ENCODE measurements at places on chromosomes 7 and 10.
A peak's percentile ranks its signal among the peaks of the same experiment; 100 is the strongest.

- no peaks in the 10 kb centered on the region for H3K36me3 ChIP-seq
- no peak overlapping the region for H3K27ac ChIP-seq
- peaks cover 17% of the 10 kb centered on the region for H3K4me1 ChIP-seq
Observed at GRCh38 chr7:77729574-77730348, 33.5 kb downstream of the RSBN1L start.

DNA sequence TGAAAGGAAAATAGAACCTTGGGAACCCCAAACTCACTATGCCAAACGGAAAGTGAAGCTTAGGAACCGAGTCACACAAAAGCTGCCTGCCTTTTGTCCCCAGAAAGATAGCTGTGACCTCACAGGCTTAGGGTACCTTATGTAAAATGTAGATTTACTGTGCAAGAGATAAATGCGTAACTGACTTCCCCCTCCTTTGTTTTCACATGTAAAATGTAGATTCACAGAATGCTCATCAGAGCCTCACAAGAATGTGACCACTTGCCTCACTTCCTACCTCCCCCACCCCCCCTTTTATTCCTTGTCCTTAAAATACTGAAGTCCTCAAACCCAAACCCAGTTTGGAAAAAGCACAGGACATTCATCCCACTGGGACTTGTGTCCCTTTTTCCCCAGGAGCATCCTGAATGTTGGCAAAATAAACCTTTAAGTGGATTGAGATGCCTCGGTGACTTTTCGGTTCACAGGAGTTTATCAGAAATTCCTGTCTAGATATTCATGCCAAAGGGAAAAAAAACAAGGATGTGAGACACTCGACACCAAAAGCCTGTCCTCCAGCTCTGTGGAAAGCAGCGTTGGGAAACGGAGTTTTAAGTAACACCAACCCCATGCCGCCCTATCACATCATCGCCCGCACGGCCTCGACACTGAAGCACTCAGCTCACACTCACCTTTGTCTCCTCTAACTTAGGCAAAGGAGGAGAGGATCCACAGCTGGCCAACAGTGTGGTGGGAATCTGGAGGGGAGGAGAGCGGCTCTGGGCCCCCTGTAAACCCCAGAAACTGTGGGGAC, 45.9 kb downstream of the SVIL start:
- H3K36me3 ChIP-seq: no peaks in the 10 kb centered on the region
- H3K27ac ChIP-seq: peak overlapping the region; percentile 25
- H3K4me3 ChIP-seq: no peak overlapping the region
- no peaks in the 10 kb centered on the region for H3K27me3 ChIP-seq
- DNase-seq: peak; percentile 34

DNA sequence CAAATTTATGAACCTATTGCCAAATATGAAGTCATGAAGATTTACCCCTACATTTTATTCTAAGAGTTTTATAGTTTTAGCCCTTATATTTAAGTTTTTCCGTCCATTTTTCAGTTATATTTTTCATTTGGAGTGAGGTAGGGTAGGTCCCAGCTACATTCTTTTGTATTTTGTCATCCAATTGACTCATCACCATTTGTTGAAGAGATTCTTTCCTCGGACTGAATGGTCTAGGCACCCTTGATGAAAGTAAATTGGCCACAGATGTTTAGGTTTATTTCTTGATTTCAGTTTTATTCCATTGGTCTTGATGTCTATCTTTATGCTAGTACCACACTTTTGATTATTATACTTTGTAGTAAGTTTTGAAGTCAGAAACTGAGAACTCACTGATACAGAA, 22.7 kb downstream of the CYP2C19 start:
- H3K36me3 ChIP-seq: no peaks in the 10 kb centered on the region
- no peak for DNase-seq
- H3K27me3 ChIP-seq: no peaks in the 10 kb centered on the region
- no peaks in the 10 kb centered on the region for H3K4me1 ChIP-seq
- no peak overlapping the region for H3K4me3 ChIP-seq

GRCh38 chr10:131787961-131788360, 112.8 kb upstream of the PPP2R2D start:
- no peak overlapping the region for H3K4me3 ChIP-seq
- no peak for DNase-seq
- H3K4me1 ChIP-seq: no peaks in the 10 kb centered on the region
- H3K27ac ChIP-seq: no peak overlapping the region
- no peaks in the 10 kb centered on the region for H3K36me3 ChIP-seq
- H3K27me3 ChIP-seq: no peaks in the 10 kb centered on the region

GRCh38 chr7:37945336-37945735, 24.9 kb downstream of the EPDR1 start:
- no peak for DNase-seq
- H3K36me3 ChIP-seq: no peaks in the 10 kb centered on the region
- H3K4me3 ChIP-seq: no peak overlapping the region
- no peaks in the 10 kb centered on the region for H3K27me3 ChIP-seq

GRCh38 chr7:92534572-92534971, 6.0 kb downstream of the RBM48 start:
- no peaks in the 10 kb centered on the region for H3K27me3 ChIP-seq
- no peak for DNase-seq
- H3K4me3 ChIP-seq: no peak overlapping the region
- H3K4me1 ChIP-seq: peaks cover 1% of the 10 kb centered on the region

GRCh38 chr7:131159961-131160361, 167.7 kb upstream of the MKLN1 start:
- H3K27me3 ChIP-seq: no peaks in the 10 kb centered on the region
- peaks cover 4% of the 10 kb centered on the region for H3K4me1 ChIP-seq
- no peak overlapping the region for H3K4me3 ChIP-seq
- no peak overlapping the region for H3K27ac ChIP-seq
- no peak for DNase-seq
- no peaks in the 10 kb centered on the region for H3K36me3 ChIP-seq

GRCh38 chr7:25262586-25262985, 34.3 kb upstream of the NPVF start:
- no peak overlapping the region for H3K27ac ChIP-seq
- H3K4me1 ChIP-seq: no peaks in the 10 kb centered on the region
- no peak overlapping the region for H3K4me3 ChIP-seq
- H3K36me3 ChIP-seq: no peaks in the 10 kb centered on the region

DNA sequence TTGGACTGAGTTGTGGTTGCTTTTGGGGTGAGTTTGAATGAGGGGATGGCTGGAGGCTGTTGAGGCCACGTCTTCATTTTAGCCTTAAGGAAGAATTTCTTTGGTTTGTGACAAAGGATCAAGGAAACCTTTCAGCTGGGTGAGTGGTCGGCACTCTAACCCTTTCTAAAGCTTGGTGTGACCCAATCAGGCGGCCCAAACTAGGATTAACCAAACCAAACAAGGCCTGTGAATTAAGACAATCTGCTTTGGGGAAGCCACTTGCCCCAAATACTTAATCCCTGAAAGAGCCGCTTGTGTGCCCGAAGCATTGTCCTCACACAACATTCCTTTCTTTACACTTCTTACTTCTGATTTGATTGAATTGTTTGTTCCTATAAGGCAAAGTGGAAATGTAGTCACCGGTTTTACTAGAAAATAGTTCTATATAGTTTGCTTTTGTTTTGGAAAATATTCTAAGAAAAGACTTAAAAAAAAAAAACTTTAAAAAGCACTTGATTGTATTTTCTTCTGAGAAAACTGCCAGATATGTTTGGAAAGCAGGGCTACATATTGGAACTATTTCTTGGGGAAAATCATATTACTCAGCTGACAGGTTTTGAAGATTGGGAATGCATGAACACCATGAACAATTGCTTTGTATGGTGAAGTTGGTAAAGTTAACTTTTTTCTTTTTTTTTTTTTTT, 272.4 kb upstream of the BMPER start:
- H3K27ac ChIP-seq: no peak overlapping the region
- no peaks in the 10 kb centered on the region for H3K36me3 ChIP-seq
- no peaks in the 10 kb centered on the region for H3K27me3 ChIP-seq
- H3K4me1 ChIP-seq: no peaks in the 10 kb centered on the region

- no peaks in the 10 kb centered on the region for H3K4me1 ChIP-seq
- H3K27me3 ChIP-seq: peaks cover 4% of the 10 kb centered on the region
- no peak overlapping the region for H3K27ac ChIP-seq
Observed at GRCh38 chr10:70622981-70623844, 20.7 kb upstream of the PRF1 start.

DNA sequence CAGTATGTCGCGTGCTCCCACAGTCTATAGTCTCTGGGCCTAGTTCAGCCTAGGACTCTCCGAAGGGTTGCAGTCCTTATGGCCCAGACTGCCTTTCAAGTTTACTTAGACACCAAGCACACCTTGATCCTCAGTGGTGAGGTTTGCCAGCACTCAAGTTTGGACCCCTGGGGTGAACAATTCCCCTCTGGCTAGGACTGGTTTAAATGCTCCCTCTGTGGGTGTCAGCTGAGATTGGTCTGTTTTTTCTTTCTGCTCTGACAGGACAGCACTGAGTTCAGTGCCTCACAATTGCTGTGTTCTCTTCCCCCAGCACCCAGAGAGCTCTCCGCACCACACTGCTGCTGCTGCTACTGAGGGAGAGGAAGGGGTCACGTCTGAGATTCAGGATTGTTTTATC, 31.9 kb upstream of the AGR3 start:
- H3K27ac ChIP-seq: no peak overlapping the region
- H3K4me1 ChIP-seq: no peaks in the 10 kb centered on the region
- no peak overlapping the region for H3K4me3 ChIP-seq
- no peaks in the 10 kb centered on the region for H3K27me3 ChIP-seq
- no peaks in the 10 kb centered on the region for H3K36me3 ChIP-seq

DNA sequence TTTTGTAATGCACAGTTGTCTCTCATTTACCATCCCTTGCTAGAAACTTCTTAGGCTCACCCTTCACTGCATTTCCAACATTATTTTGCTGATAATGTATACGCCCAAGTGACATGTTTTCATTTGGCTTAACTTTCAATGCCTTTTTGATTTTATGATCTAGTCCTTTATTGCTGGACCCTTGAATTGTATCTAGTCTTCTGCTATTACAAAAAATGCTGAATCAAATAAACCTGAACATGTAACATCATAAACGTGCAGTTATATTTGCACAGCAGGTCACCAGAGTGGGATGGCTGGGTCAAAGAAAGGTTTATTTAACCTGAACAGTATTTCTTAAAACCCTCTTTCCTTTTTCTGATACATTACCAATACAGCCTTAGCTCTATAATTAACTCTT, 63.0 kb downstream of the MINDY3 start:
- no peak overlapping the region for H3K4me3 ChIP-seq
- H3K36me3 ChIP-seq: no peaks in the 10 kb centered on the region
- H3K4me1 ChIP-seq: no peaks in the 10 kb centered on the region
- H3K27me3 ChIP-seq: no peaks in the 10 kb centered on the region
- no peak for DNase-seq
- no peak overlapping the region for H3K27ac ChIP-seq
